ENCODE measurements at places on chromosomes 2 and 18.
A peak's percentile ranks its signal among the peaks of the same experiment; 100 is the strongest.

- no peak for DNase-seq
Observed at GRCh38 chr2:193973781-193974180, 1683.2 kb upstream of the SLC39A10 start.

- no peak for DNase-seq
Observed at GRCh38 chr18:50836521-50836957, 16.7 kb upstream of the MRO start.

- DNase-seq, result no peak
Observed at GRCh38 chr2:203694191-203694590, 12.2 kb upstream of the CD28 start.

DNA sequence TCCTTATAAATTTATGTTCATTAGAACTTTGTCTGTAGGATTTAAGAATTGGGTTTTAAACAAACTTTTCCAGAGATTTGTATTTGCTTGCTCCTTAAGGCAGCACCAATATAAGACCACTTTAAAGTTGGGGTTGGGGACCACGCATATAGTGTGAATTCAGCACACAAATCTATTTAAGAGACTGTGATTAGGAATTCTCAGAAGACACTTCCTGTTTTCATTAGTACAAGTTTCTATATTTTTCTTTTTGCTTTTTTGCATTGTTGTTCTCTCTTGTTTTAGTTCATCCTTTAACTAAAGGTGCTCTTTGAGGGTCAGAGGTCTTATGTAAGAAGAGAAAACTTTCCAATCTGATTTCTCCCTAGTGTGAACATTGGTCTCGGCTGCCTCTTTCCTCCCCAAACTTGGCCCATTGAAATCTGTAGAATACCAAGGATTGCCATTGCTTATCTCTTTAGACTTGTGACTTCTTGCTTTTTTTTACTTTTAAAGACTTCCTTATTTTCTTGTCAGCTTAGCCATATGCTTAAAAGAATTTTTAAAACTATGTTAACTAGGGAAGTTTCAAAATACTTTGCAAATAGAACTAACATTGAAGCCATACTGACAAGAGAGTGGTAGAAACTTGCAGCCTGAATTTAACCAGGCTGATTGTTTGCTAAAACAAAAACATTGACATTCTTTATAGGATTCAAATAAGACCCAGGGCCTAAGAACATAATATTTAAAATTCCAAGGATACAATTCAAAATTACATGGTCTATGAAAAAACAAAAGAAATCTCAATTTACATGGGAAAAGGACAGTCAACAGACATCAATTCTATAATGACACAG is 264.1 kb upstream of the FN1 start:
- DNase-seq, result no peak

- peak; percentile 67 for DNase-seq
Observed at GRCh38 chr2:240149943-240150784, 9.7 kb upstream of the OTOS start.

- no peak for DNase-seq
Observed at GRCh38 chr18:21303445-21303844, 61.4 kb downstream of the GREB1L start.

- DNase-seq, result no peak
Observed at GRCh38 chr2:110931648-110932047, 189.1 kb upstream of the BCL2L11 start.

DNA sequence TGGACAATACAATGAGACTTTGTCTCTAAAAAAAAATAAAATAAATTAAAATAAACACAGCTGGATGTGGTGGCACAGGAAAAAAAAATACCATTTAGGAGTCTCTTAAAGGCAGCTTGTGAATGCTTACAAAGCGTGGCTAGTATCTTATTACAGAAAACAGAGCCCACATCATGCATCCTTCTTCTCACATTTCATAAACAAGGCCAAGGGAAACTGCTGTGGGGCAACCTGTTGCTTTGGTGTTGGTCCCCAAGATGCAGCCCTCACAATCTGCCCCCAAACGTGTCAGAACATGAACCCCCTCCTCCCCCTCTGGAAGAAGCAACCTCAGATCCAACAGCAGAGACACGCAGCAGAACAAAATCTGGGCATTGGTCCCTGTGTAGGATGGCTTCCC is 2.6 kb downstream of the SLC14A1 start:
- DNase-seq, result no peak

GRCh38 chr2:95019572-95019971 is 5.9 kb upstream of the MAL start:
- no peak for DNase-seq

All from HEK293T (cell line).